Posterior cingulate gyrus (tissue), 11 donors: ENCODE measurements at places on chromosomes 4 and X.

DNA sequence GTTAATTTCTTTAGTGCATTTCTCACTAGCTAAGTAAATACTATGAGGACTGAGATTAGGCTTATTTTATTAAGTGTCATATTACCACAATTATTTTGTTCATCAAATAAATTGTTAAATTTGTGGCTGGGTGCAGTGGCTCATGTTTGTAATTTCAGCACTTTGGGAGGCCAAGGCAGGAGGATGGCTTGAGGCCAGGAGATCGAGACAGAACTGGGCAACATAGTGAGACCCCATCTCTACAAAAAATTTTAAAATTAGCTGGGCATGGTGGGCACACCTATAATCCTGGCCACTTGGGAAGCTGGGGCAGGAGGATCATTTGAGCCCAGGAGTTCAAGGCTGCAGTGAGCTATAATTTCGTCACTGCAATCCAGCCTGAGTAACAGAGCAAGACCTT is 6.8 kb downstream of the SEC24D start:
- no peak for DNase-seq

- DNase-seq: no peak
Observed at GRCh38 chr4:83231620-83232076, 53.0 kb downstream of the COQ2 start.

DNA sequence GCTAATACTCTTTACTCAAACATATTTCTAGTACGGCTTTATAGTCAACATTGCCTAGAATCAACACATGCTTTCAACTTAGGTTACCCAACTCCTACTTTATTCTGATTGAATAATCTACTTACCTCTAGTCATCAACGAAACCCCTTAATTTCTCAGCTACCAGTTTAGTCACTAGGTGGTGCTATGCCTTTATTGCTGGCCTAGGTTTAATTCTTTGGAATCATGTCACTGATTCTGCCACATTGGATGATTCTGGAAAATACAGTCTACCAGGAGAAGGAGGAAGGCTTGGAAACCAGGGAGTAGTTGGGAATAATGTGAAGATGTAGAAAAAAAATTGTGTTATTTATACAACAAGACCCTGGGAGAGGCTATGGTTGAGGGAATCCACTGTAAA is 167.7 kb downstream of the DCAF12L2 start:
- DNase-seq: no peak

DNA sequence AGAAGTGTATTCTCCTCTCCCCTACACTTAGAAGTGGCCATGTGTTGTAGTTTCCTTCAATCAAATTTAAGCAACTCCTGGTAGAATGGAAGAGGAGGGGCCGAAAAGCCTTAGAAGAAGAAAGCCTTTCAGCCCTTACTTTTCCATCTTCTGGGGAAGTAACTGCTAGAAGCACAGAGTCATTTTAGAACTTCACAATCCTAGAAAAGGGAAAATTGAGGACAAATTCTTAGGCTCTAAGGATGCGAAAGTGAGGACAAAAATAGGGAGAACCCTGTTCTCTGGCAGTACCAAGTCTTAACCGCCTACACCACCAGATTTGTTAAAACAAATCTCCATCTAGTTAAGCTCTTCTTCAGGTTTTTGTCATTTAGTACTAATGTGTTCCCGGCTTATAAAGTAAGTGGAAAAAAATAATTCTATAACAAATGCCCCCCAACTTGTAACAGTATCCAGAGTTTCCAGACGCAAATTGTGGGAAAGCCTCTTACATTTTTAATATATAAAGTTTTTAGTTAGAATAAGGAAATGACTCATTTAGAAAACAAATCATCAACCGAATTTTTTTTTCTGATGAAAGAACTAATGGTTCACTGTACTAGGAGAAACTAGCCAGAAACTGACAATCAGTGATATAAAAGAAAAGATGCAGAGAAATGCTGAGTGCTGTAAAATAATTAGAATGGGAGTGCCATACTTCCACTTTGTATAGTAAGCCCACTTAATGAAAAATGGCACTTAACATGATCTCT is 76.0 kb downstream of the ARAP2 start:
- DNase-seq: no peak

GRCh38 chrX:39772057-39772832 is 325.5 kb downstream of the BCOR start:
- DNase-seq: no peak

GRCh38 chr4:26607776-26608175 is 23.9 kb downstream of the TBC1D19 start:
- DNase-seq: no peak

DNA sequence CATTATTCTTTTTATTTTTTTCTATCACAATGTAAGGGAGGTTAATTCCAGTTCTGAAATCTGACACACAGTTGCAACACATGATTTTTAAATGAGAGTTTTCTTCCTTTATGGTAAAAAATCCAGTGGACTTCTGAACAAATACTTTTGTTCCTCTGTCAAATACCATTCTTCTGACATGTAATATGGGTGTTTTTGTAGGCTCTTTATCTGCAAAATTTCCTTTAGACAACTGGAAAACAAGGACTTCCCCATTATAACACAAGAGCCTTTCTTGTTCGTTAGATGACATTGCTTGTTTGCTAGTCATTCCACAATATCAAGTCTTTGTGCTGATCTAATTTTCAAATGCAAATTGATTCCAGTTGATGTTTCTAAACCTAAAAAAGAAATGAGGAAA is 7.7 kb downstream of the FANCB start:
- DNase-seq: no peak

GRCh38 chrX:8424912-8425311 is 39.7 kb upstream of the VCX3B start:
- DNase-seq: no peak

DNA sequence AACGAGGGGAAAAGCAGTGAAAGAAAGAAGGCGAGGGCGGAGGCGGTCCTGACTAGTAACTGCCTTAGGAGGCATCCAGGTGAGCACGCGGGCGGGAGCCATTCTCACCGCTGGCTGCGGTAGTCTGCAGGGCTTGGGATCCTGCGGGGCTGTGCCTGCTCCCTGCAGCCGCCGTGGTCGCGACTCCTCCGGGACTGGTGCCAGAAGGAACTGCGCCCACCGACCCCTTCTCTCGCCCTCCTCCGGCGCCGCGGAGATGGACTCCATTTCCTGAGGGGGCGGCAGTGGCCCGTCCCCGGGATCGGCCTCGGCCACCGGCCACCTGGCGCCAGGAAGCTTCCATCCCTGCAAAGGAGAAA is 543 bp downstream of the NFXL1 start:
- peak; percentile 20 for DNase-seq

DNA sequence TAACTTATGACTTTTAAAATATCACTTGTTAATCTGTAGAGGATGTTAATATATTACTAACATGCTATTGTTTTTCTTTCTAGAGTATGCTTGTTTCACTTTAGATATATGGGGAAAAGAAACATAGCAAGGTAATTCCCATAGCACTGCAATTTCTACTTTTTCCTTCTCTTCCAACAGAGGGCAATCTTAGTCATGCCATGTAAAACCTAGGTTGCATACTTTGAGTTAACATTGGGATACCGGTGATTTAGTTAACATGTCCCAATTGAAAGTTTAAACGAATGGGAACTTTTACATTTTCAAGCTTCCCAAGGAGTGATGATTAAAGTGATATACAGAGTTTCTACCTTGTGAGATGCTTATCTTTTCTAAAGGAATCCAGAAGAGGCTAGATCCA is 89.4 kb upstream of the IL13RA1 start:
- DNase-seq: no peak

GRCh38 chr4:73917081-73917501 is 47.9 kb downstream of the CXCL1 start:
- no peak for DNase-seq

DNA sequence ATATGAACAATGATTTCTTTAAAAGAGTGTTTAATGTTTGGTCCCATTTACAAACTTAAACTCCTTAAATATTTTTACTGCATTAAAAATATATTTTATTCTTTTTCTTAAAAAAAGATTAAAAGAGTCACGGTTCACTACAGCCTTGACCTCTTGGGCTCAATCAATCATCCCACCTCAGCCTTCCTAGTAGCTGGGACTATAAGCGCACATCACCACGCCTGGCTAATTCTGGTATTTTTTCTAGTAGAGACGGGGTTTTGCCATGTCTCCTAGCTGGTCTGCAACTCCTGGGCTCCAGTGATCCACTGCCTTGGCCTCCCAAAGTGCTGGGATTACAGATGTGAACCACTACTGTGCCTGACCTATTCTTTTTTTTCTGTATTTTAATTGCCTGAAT is 104.7 kb upstream of the TLR2 start:
- DNase-seq: no peak

DNA sequence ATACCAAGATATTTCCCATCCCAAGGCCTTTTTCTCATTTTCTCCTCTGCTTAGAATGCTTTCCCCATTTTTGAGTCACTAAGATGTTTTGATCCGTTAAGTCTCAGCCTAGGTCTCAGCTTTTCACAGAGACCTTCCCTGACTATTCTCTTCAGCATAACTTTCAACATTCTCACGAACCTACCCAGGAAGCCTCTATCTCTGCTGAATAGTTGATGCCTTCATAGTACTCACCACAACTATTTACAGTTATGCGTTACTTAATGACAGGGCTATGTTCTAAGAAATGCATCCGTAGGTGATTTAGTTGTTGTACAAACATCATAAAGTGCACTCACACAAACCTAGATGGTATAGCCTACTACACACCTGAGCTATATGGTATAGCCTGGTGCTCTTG is 64.5 kb downstream of the ARL9 start:
- DNase-seq: no peak
